ENCODE measurements at places on chromosomes 3 and 15. TPM values are rescaled to one million over a fixed set of nuclear protein-coding genes. Genes with fewer than 3 reads are reported as not detected.

DNA sequence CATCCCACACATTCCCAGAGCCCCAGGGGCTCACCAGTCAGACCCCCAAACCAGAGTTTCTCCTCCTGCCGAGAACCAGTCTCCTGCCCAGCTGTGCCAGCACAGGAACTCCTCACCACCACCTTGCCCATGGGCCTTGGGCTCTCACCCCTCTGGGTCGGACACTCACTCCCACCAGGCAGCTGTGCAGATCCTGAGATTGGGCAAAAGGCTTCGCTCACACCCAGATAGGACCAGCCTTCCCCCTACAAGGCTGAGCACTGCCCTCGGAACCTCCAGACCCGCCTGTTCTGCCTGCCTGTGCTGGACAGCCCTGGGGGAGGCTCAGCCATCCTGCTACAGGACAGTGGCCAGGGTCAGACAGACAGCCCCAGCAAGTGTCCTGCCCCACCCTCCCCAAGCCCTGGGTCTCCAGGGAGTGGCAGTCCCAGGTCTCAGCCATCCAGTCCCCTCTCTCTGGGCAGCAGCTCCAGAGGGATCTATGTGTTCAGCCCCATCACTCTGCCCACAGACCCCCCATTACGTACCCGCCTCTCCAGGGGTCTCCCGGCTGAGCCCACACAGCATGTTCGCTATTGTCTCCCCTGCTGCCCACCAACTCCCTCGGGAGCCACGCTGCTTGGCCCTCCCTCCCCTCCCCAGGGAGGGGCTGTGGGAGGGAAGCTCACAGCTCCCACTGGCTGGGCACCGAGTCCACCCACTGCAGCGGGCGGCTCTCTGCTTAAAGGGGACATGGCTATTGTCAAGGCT is at the start of gene GRIP2:
Gene GRIP2 (minus strand): TSS at position 601 of the 750 bp plus-strand sequence. CDS start 34 bp downstream, at position 567.
- DNase-seq, result no peak

GRCh38 chr3:116808725-116809124 is 99.1 kb downstream of the TUSC7 start:
- DNase-seq, result no peak

DNA sequence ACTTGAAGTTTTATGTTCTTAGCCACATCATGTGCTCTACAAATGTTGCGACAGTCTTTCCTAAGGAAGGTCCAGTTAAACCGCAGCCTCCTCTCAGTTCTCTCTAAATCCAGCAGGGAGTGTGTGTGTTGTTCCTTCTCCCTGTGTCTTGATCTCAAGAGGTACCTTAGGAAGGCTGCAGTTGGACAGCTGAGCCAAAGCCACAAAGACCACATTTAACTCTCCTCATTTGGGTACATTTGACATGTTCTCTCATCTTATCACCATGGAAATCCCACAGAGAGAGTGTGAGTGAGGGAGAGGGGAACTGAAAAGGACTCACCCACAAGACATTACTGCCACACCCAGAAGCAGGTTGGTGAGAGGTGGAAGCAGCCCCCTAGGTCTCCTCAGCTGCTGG is 79.5 kb downstream of the CD200R1L start:
- no peak for DNase-seq

FBXO40 gene
- not detected for total RNA-seq

THBS1 gene
- 168 TPM for total RNA-seq

DNA sequence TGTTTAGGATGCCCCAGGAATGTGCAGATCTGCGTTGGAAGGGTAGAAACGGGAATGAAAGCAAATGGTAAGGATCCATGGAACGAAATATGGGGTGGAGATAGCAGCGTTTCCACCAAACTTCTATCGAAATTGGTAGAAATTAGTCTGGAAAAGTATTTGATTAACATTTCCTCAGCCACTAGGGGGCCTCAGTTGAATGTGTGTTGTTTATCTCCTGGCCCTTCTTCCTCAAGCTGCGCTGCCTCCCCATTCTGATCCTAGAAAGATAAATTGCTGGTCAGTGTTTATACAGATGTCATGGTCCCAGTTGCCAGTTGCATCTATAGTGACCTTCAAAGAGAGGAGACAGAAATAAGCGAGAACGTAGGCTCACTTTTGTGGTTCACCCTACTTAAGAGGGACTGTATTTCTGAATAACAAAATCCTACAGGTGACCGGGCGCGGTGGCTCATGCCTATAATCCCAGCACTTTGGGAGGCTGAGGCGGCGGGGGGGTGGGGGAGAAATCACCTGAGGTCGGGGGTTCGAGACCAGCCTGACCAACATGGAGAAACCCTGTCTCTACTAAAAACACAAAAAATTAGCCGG is 457.1 kb downstream of the SQOR start:
- no peak for DNase-seq

PTH1R gene
- total RNA-seq, result 1.2 TPM

RTP2 gene
- not detected for total RNA-seq

C3orf85 gene
- total RNA-seq, result not detected

- DNase-seq, result no peak
Observed at GRCh38 chr3:129492691-129493090, 35.7 kb upstream of the RHO start.
